Activated CD4-positive, alpha-beta T cell treated with anti-CD3 and anti-CD28 coated beads for 36 hours (primary cell): ENCODE measurements at places on chromosomes 3 and 15. TPM values are rescaled to one million over a fixed set of nuclear protein-coding genes. Genes with fewer than 3 reads are reported as not detected.

- no peak overlapping the region for H3K27ac ChIP-seq
- peaks cover 7% of the 10 kb centered on the region for H3K36me3 ChIP-seq
- H3K4me1 ChIP-seq: peaks cover 58% of the 10 kb centered on the region
- DNase-seq: no peak
Observed at GRCh38 chr3:112503304-112503972, 4.2 kb upstream of the BTLA start.

ACKR2 gene
- total RNA-seq: 0.65 TPM

DNA sequence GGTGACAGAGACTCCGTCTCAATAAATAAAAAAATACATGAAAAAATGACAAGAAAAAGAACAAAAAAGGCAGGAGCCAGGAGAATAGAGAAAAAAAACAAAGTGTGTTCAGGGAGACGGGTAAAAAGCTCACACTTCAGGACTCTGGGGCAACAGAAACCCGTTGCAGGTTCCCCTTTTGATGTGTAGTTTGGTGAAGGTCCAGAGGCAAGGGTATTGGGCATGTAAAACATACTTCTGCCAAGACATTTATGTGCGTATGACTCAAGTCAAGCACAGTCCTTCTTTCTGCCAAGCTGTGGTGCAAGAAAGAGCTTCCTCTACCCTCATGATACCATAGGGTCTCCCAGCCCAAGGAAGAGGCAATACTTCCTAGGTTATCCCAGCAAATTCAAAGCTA is 33.4 kb upstream of the STRIT1 start:
- H3K4me1 ChIP-seq: no peaks in the 10 kb centered on the region
- no peak overlapping the region for H3K4me3 ChIP-seq
- no peaks in the 10 kb centered on the region for H3K36me3 ChIP-seq
- no peak for DNase-seq

NAALADL2 gene
- total RNA-seq: not detected

DNA sequence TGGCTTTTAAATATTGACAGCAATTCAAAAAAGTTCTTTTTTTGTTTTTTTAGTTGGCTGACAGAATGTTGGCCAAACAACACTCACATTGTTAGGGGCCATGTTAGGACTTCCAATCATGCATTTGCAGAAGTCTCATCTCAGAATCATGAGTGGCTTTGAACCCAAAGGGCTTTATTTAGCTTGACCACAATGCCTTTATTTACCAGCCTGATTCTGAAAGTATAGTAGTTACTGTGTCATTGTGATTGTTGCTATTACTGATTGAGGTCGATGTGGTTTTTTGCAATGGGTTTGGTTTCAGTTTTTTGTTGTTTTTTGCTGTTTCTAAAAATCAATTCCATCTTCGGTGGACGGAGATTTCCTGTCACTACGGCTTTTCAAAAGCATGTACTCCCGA is 7.2 kb downstream of the GLDN start:
- H3K36me3 ChIP-seq: no peaks in the 10 kb centered on the region
- no peak overlapping the region for H3K27ac ChIP-seq
- H3K4me1 ChIP-seq: no peaks in the 10 kb centered on the region
- no peak overlapping the region for H3K4me3 ChIP-seq
